ENCODE measurements at places on chromosomes 7 and 10.

- ATAC-seq, result no peak
These were observed 27.7 kb upstream of the DNAAF5 start for GRCh38 chr7:698515-699475.

DNA sequence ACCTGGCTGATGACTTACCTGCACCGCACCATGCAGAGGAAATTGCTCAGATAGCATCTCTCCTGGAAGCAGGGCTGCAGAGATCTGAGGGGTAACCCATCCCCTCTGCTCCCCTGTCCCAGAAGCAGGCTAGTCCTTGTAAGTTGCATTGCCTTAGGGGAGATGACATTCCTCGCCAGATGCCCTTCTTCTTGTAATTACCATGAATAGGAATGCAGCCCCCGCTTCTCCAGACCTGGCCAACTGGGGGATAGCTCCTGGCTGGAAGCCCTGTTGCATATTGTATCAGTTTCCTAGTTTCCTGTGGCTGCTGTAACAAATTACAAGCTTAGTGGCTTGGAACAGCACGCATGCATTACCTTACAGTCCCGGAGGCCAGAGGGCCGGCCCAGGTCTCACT lies 47.5 kb upstream of the EN2 start:
- ATAC-seq, result no peak

- no peak for ATAC-seq
These were observed 180.7 kb downstream of the BMPER start for GRCh38 chr7:34086064-34086463.

- no peak for ATAC-seq
These were observed 47.5 kb downstream of the WIPF3 start for GRCh38 chr7:29853789-29854188.

GRCh38 chr7:110003827-110004226 lies 1087.1 kb upstream of the LRRN3 start:
- ATAC-seq, result no peak

GRCh38 chr7:102169651-102170392 lies 116.8 kb upstream of the SH2B2 start:
- no peak for ATAC-seq

DNA sequence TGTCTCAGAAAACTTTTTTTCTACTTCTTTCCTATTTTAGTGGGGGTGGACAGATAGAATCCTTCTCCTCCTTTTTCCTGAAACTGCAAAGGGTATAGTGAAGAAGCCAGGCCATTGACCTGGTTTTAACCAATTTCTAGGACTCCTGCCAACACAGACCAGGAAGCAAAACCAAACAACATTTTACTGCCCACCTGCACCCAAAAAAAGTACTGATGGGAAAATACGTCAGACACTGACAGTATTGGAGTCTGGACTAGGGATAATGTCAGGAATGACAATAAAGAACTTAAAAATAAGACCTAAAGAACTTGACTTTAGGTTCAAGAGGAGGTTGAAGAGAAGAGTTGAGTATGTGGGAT lies 5.0 kb upstream of the STEAP4 start:
- ATAC-seq, result no peak

- peak; percentile 16 for ATAC-seq
These were observed 48.5 kb downstream of the CALD1 start for GRCh38 chr7:134827889-134828288.

GRCh38 chr10:113219446-113219845 lies 269.4 kb downstream of the TCF7L2 start:
- ATAC-seq, result no peak

GRCh38 chr7:85095806-85096205 lies 91.0 kb downstream of the SEMA3D start:
- no peak for ATAC-seq

DNA sequence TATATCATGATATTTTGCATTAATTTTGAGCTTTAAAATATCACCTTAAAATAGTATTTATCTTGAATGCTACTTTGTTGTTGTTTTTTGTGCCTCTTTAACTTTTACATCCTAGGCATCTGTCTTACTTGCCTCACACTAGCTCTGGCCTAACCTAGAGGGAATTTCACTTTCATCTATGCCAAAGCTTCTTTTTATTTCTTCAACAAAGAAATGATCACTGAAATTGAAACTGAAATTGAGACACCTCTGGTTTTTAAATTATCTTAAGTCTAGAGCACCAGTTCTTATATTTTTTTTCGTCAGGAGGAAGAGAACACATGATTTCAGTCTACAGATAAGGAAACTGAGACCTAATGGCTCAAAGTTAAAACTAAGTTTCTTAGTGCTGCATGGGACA lies 3.5 kb upstream of the SCIN start:
- no peak for ATAC-seq

DNA sequence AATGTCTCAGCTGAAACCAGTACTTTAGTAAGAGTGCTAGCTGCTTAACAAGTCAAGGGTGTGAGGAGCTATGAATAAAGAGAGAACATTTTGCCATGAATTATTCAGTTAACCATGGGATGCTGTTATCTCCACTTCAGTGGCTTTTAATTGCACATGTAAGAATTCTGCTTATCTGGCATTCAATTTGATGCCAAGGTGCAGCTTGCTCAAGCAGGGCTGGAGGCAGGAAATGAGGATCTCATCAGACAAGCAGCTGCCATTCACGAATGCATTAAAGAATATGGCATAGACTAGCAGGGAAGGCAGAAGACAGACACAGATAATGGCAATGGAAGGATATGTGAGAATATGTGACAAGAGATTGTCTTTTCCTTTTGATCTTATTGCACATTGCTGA lies 697.8 kb downstream of the NRG3 start:
- ATAC-seq, result no peak

GRCh38 chr7:80945976-80946375 lies 27.1 kb upstream of the SEMA3C start:
- no peak for ATAC-seq

- no peak for ATAC-seq
These were observed 69.9 kb upstream of the NKX6-2 start for GRCh38 chr10:132855889-132856288.

- no peak for ATAC-seq
These were observed 119.1 kb upstream of the PFKP start for GRCh38 chr10:2948127-2948854.

- no peak for ATAC-seq
These were observed 45.0 kb upstream of the DPYSL4 start for GRCh38 chr10:132141526-132142395.

- peak; percentile 12 for ATAC-seq
These were observed 577 bp upstream of the DDX21 start for GRCh38 chr10:68955355-68955831.

- no peak for ATAC-seq
These were observed 440.7 kb downstream of the PLXDC2 start for GRCh38 chr10:20256969-20257368.

DNA sequence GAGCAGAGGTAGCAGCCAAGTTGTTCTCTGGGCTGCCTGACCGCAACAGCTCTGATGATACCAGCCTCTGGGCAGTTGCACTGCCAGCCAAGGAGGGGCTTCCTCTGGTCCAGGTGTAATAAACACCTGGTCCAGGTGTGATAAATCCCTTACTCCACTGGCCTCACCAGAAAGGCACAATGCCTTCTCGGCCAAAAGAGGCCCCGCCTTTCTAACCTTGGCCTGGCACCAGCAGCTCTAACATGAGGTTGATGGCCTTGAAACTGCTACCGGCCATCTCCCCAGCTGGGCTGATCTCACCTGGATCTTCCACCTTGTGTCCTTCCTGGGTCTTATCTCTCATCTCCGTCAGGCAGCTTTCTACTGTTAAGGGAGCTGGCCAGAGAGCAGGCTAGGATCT lies 45.5 kb upstream of the PDZD8 start:
- no peak for ATAC-seq

- ATAC-seq, result peak; percentile 75
These were observed 51.2 kb downstream of the ANLN start for GRCh38 chr7:36440880-36441279.

DNA sequence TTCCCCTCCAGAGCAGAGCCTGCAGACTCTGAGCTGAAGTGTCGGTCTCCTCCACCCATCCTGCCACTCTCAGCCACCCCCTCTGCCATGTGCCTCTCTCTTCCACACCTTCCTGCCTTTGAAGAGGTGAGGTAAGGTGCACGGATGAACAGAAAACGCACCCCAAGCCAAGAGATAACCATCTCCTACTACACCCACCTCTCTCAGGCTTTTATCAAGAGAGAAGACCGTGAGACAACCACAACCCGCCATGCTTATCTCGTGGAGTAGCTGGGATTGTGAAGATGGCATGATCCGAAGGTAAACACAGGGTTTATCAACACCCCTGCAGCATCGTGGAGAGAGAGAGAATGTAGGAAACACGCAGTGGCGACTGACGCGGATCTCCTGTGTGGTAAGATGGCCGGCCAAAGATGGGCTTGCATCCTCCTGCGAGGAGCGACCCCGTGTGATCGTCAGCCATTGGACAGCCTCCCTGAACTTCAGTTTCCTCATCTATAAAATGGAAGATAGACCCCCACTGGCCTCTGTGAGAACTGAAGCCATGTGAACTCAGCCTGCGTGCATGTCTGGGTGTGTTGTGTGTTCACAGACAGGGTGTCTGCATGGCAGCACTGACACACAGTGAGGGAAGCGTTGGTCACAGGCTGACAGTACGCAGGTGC lies 219.0 kb downstream of the DIP2C start:
- no peak for ATAC-seq

DNA sequence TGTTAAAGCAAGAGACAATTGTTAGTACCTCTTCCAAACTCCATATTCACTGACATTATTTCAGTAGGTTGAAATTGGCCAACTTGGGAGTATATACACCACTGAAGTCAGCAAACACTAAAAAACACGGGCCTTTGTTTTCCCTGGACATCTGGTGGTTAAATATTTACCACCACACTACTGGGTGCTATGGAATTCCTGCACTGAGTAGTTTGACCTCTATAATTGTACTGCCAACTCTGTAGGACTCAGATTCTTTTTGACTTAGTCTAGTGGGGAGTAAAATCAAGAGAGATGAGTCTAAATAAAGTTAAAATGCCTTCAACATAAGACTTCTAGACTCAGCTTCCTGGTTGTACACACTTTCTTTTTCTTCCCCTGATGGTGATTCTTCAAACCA lies 41.3 kb upstream of the TES start:
- ATAC-seq, result no peak

- ATAC-seq, result no peak
These were observed 220.0 kb downstream of the CACNA2D1 start for GRCh38 chr7:82223580-82223979.

- no peak for ATAC-seq
These were observed 17.0 kb upstream of the TTYH3 start for GRCh38 chr7:2614631-2615330.

- ATAC-seq, result no peak
These were observed 29.1 kb upstream of the VPS41 start for GRCh38 chr7:38938001-38938485.

DNA sequence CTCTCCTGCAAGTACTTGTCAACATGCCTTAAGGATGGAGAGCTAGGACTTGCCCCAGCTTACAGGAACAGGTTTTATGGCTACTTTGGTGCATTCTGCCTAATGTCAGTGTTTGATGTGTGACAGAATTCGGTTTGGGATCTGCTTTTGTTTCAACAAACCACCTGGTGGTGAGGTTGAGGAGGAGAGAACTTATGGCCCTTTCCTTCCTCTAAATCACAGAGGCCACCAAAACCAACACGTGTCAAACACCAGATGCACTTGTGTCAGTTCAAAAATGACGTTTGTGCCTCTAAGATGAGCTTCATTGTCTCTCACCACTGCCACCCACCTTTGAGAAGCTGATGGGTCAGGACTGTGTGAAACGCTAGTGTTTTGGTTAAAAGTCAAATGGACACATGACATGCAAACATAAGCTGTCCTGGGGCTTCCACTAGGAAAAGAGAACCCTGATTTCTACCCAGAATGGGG lies 83.9 kb downstream of the OSBPL3 start:
- peak; percentile 22 for ATAC-seq

GRCh38 chr7:100444311-100445278 lies 8.3 kb upstream of the PPP1R35 start:
- peak; percentile 40 for ATAC-seq

- ATAC-seq, result no peak
These were observed 39.6 kb upstream of the CABCOCO1 start for GRCh38 chr10:61623161-61623560.

- no peak for ATAC-seq
These were observed 180.9 kb downstream of the CTTNBP2 start for GRCh38 chr7:117692338-117692737.

DNA sequence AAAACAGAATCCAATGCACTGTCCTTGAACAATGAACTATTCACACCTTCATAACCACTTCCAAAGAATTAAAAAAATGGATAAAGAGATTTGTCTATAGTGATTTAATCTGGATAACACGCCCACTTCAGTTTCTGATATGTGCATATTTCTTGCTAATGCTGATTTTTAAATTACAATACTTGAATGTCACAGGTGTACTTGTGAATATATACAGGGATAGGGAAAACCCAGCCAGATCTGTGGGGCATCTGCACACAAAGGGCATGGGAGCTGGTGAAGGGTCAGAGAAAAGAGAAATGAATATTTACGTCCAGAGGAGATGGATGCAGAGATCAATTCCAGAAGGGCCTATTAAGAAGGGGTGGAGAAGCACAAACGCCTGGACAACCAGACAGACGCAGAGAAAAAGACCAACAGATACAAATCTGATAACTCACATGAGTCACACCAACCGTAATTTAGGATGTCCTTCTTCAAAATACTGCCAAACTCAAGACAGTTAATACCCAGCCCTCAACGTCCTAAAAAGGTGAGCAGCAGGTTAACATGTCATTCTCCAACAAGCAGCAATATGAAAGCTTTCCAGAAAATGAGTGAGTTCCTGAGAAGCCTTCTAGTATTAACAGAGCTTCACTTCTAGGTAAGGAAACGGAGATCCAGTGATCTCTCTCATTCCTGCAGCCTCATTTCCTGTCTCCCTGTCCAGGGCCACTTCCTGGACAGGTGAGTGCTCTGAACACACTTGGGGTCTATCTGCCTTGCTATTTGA lies 41.9 kb downstream of the PIP4K2A start:
- peak; percentile 42 for ATAC-seq

- ATAC-seq, result no peak
These were observed 57.5 kb downstream of the EXOC4 start for GRCh38 chr7:133310232-133310862.

DNA sequence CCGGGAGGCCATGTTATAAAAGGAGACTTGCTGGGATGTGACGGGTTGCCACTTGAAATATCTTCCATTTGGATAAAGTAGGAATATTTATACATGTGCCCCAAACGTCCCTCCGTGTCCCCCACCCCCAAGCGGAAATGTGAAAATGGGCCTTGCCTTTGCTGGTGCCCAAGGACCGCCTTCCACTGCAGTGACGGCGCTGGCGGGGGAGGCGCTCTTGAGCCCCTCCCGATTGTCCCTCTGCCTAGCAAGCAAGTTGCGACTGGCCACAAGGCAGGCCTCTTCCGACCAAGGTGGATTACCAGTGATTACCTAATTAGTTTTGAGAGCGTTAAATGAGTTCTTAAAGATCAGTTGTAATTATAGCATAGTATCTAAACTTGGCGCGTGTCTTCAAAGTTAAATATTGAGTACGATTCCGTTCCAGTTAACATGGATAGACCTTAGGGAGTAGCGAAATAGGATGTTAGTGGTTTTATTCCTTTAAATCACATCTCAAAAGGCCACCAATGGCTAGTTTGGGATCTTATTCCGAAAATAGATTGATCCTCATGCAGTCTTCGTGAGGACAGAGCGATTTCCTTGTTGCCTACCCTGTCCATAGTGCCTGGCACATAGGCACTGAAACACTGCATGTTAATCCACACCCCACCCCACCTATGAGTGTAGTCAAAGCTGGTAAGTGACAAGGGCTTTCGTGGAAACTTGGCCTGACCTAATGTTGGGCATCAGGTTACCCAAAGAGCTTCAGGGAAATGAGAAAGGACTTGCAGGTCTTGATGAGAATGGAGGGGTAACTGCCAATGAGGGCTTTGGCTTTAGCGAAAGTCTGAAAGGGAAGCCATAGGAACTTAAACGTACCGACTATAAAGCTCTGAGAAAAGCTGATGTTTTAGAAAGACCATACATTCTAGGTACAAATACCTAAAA lies 1.1 kb downstream of the PPIA start:
- ATAC-seq, result peak; percentile 72
